Prostate gland (tissue), 2 donors: ENCODE measurements at places on chromosomes 2 and 18. TPM values are rescaled to one million over a fixed set of nuclear protein-coding genes. Genes with fewer than 3 reads are reported as not detected.

Gene MREG
- 9.5 TPM for total RNA-seq

Gene SGPP2
- 3.7 TPM for total RNA-seq

Gene ADAM23
- 1.3 TPM for total RNA-seq

Gene PROC
- not detected for total RNA-seq

Gene SERPINB4
- total RNA-seq: 0.51 TPM

Gene DIS3L2
- 30.1 TPM for total RNA-seq

Gene NAT8
- not detected for total RNA-seq

Gene MEIS1
- 23.7 TPM for total RNA-seq

Gene TTC31
- 24.0 TPM for total RNA-seq

Gene ODC1
- 261 TPM for total RNA-seq

Gene IL37
- 1.4 TPM for total RNA-seq

Gene CNNM3
- 29.8 TPM for total RNA-seq

Gene UNC80
- total RNA-seq: 3.6 TPM

Gene KCNG2
- total RNA-seq: not detected

Gene TEKT4
- 0.09 TPM for total RNA-seq

Gene GMPPA
- 53.8 TPM for total RNA-seq

Gene ESPNL
- 0.68 TPM for total RNA-seq

Gene PCARE
- not detected for total RNA-seq

Gene LRRTM4
- 6.2 TPM for total RNA-seq
